ENCODE measurements at places on chromosomes 12 and 14. TPM values are rescaled to one million over a fixed set of nuclear protein-coding genes. Genes with fewer than 3 reads are reported as not detected.

Gene WSCD2
- total RNA-seq = not detected

Gene BBOF1
- 2.1 TPM for total RNA-seq

Gene TCL1A
- total RNA-seq = 0.29 TPM

Gene INHBC
- not detected for total RNA-seq

Gene DLK1
- not detected for total RNA-seq

DNA sequence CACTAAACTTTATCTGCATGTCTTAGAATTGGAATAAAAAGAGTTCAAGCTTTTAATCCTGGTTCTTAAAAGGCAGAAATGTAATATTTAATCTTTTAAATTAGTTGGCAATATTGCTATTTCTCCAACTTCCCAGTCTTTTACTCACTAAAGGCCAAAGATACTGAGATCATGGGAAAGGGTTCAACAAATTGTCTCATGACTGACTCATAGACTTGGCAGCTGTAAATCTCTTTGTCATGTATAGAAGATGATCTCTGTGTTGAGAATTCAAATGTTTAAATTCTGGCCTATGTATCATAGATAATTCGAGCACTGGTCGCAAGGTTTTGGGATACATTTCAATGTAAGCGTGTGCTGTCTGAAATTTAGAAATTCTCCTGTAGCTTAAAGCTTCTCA lies 40.1 kb upstream of the STRAP start:
- H3K27ac ChIP-seq = no peak overlapping the region
- peaks cover 26% of the 10 kb centered on the region for H3K27me3 ChIP-seq
- H3K4me3 ChIP-seq = no peak overlapping the region
- no peaks in the 10 kb centered on the region for H3K4me1 ChIP-seq
- DNase-seq = no peak

DNA sequence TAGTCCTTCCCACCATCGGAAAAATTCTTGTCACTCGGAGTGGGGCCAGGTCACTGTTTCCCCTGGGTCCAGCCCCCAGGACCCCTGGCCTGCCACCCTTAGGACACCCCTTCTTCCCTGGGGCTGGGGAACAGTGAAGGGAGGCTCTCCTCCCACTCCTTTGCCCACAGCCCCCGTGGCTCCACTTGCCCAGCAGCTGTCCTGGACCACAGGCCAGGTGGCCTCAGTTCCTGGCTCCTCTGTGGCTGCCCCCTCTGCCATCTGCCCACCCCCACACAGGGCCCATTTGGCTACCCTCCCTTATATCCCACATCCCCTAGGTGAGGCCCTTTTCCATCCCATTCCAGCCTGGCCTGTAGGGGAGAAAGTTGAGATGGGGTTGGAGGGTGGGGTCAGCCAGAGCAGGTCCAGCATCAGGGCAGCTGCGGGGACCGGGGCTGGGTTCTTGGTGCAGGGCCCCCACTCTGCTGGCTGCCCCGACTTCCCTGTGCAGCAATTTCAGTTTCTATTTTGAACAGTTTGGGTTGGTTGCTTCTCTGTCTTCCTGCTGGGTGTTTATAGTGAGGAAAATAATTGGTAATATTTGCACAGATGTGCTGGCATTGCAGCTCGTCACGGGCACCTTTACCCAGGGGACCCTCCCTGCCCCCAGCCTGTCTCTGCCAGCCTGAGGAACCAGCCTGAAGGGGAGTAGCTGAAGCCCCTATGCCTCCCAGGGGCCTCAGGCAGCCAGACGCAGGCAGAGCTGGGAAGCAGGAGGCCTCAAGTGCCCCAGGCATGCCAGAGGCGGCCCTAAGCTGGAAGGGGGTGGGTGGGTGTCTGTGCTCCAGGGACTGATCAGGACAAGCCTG lies 23.4 kb downstream of the SYNDIG1L start:
- H3K4me3 ChIP-seq = peak overlapping the region; percentile 85
- H3K27me3 ChIP-seq = no peaks in the 10 kb centered on the region
- H3K4me1 ChIP-seq = peaks cover 18% of the 10 kb centered on the region
- H3K27ac ChIP-seq = no peak overlapping the region

GRCh38 chr12:45178771-45179170 lies 37.1 kb upstream of the ANO6 start:
- no peaks in the 10 kb centered on the region for H3K27me3 ChIP-seq
- no peak overlapping the region for H3K27ac ChIP-seq
- no peak for DNase-seq
- H3K4me3 ChIP-seq = no peak overlapping the region
- peaks cover 23% of the 10 kb centered on the region for H3K36me3 ChIP-seq
- H3K4me1 ChIP-seq = no peaks in the 10 kb centered on the region

DNA sequence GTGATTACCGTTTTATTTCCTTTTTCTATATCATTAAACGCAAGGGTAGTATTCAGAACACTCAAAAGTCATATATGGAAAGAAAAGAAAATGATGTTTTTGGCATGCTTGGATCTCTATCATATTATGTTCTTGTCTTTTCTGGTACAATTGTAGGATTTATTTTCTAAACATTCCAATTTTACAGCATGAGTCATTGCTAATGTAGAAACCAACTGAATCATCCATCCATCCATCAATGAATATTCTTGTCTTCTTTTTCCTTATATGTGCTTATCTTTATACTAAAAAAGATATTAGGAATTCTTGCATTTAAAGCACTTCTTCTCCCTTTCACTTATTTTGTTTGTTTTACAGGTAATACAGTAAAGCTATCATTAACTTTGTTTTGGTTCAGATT lies 20.4 kb upstream of the AMIGO2 start:
- H3K4me3 ChIP-seq = no peak overlapping the region
- H3K27me3 ChIP-seq = no peaks in the 10 kb centered on the region
- DNase-seq = no peak

DNA sequence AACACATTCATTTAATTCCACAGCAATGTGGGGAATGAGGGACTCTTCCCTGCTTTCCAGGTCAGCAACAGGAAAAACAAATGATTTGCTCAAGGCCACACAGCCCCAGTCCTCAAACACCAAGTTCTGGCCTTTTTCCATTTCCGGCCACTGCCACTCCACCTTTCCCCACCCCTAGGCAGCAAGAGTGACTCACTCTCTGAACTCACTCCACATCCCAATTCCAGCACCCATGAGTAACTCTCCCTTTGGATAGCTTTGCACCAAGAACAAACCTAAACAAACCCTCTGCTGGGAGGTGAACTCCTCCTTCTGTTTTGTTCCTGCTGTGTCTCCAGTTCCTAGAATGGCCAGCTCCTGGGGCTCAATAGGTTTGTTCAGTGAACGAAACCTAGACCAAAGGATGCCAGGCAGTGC lies 30.4 kb upstream of the PLEKHG6 start:
- no peak for DNase-seq
- H3K4me1 ChIP-seq = peaks cover 12% of the 10 kb centered on the region
- no peaks in the 10 kb centered on the region for H3K36me3 ChIP-seq
- H3K27ac ChIP-seq = no peak overlapping the region
- H3K4me3 ChIP-seq = no peak overlapping the region

DNA sequence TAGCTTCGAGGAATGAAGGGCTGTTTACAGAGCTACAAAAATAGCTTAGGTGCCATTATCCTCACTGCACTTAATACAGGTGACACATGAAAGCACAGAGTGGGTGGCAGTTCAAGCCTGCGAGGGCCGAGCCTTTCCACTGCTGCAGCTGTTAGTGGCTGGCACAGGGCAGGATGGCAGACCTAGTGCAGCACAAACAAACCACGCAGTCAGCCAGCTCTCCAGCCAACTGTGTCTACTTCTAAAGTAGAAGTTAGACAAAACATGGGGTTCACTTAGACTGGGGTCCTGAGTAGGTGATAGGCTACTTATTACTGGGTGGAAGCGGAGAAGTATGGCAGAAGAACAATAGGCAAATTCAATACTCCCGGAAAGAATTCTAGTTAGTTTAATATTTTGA lies 95.4 kb downstream of the DUSP16 start:
- peaks cover 75% of the 10 kb centered on the region for H3K4me1 ChIP-seq
- peaks cover 19% of the 10 kb centered on the region for H3K36me3 ChIP-seq
- H3K27me3 ChIP-seq = no peaks in the 10 kb centered on the region
- peak overlapping the region; percentile 99 for H3K27ac ChIP-seq

DNA sequence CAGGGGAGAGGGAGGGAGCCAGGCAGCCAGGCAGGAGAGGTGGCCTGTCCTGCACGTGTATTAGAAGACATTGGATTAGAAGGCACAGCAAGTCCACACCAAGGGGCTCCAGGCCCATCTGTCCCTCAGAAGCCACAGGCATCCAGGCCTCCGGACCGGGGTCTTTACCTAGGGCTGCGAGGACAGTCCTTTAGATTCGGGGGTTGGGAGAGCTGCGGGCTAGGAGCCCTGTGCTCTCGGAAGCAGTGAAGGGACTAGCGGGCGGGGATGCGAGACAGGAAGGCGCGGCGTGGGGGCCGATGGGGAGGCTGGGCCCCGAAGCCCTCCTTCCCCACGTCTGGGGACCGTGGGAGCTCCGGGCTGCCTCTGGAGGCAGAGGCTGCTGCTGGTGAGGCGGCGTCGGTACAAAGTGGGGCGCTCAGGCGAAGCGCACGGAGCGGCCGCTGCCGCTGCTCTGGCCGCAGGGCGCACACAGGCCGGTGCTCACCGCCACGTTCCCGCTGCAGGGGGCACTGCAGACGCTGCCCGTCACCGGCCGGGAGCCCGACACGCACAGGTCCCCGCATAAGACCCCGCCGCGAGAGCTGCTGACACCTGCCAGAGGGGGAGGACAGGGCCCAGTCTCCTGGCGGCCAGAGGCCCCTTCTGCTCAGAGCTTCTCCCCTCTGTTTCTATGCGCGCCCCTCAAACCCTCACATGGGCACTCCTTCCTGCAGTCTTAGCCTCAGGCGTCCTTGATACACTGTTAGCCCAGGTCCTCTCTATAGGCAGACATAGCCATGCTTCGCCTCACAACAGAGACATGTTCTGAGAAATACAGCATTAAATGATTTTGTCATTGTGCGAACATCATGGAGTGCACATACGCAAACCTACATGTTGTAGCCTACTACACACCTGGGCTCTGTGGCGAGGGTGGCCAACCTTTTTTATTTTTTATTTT lies 17.3 kb downstream of the KRT7 start:
- no peak overlapping the region for H3K27ac ChIP-seq
- H3K4me3 ChIP-seq = no peak overlapping the region
- DNase-seq = no peak
- peaks cover 50% of the 10 kb centered on the region for H3K27me3 ChIP-seq
- H3K36me3 ChIP-seq = no peaks in the 10 kb centered on the region

DNA sequence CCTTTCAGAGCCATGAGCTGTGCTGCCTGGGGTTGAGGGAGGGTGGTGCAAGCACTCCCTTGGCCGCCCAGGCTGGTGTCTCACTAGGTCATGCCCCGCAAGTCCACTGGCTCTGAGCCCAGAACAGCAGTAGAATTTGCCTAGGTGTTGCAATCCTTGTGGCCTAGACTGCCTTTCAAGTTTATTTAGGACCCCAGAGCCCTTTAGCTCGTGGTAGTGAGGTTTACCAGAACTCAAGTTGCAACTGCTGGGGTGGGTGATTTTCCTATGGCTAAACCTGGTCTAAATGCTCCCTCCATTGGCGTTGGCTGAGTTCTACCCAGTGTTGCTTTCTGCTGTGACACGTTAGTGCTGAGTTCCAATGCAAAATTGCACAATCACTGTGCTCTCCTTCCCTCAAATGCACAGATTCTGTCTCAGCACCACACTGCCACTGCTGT lies 287.2 kb downstream of the BCAT1 start:
- no peaks in the 10 kb centered on the region for H3K36me3 ChIP-seq
- H3K4me3 ChIP-seq = no peak overlapping the region
- peaks cover 16% of the 10 kb centered on the region for H3K27me3 ChIP-seq

DNA sequence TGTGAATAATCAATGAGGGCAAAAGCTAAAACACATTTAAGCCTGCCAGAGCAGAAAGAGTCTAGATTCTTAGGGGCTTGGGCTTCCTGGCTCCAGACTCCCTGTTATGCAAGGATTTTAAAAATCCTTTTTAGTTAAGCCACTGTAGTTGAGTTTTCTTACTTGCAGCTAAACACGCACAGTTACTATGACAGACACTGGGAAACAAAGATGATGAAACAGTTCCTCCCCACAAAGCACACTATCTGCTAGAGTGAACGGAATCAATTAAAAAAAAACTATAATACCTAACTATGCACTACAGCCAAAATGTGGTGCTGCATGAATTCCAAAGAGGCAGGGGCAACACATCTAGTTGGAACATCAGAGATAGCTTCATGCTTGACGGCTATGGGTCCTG lies 28.2 kb downstream of the RPS6KA5 start:
- no peaks in the 10 kb centered on the region for H3K27me3 ChIP-seq
- no peaks in the 10 kb centered on the region for H3K36me3 ChIP-seq
- H3K4me1 ChIP-seq = peaks cover 80% of the 10 kb centered on the region
- H3K27ac ChIP-seq = peak overlapping the region; percentile 12
- peak overlapping the region; percentile 4 for H3K4me3 ChIP-seq
- DNase-seq = no peak
